AG04450 (cell line): ENCODE measurements at places on chromosomes 3 and 15.

DNA sequence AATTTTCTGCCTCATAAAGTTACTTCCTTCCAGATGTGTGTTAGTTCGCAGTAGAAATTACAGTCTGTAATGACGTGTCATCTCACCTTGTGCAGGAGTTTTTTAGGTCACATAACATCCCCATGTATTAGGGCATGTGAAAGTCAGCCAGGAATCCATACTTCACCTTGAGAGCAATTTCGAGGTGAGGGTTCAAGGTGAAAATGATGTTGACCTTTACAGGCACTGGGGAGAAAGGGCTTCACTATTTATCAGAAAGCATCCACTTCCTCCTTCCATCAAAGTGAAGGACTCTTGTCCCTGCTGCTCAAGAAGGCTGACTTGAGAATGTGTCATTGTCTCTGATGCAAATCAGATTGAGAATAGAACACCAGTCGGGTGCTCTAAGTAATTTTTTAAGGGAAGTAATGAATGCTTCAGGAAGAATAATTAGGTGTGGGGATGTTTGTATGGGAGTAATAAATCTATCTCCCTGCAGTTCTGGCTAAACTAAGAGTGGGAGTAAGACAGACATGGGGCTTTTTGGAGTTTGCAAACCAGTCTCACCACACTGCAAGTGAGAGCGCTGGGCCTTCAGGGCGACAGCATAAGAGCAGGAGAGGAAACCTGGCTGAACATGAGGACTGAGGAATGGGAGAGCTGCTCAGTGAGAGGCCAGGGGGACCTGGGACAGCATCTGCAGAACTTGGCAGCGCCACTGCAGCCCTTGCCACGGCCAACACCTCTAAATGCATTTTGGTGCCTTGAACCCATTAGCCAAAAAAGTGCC lies 85.9 kb upstream of the IL12A start:
- no peak for DNase-seq

- no peak for DNase-seq
Observed at GRCh38 chr3:125594581-125595011, 701 bp downstream of the OSBPL11 start.

DNA sequence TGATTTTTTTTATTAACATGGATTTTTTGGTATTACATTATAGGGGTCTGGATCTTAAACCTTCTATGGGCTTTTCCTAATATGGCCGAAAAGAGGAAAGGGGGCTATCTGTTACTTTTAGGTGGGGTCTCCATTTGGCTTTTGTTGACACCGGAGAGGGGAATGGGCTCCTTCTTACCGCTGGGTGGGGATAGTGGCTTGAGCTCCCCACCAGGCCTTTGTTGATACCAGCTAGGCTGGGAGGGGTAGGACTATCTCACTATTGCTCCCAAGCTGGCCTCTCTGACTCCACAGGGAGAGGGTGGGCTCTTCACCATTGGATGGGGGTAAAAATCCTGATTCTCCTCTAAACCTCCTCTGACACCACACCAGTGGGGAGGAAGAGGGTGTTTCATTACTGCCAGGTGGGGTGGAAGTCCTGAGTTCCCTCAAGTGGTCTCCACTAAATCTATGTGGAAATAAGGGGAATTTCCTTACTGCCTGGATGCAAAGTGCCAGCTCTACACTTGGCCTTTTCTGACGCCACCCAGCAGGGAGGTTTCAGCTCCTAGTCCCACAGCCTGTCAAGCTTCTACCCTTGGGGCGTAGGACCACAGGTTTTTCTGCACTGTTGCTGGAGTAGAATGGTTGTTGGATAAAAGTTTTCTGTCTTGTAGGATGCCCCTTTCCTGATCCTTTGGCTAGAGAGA lies 572.3 kb downstream of the MAGI1 start:
- no peak for DNase-seq

- DNase-seq = no peak
Observed at GRCh38 chr3:73805435-73805834, 180.7 kb upstream of the PDZRN3 start.

- DNase-seq = no peak
Observed at GRCh38 chr3:142027300-142027699, 122.0 kb downstream of the TFDP2 start.

- peak; percentile 8 for DNase-seq
Observed at GRCh38 chr3:15726043-15726442, 71.7 kb downstream of the ANKRD28 start.

GRCh38 chr3:115943579-115943978 lies 320.3 kb downstream of the GAP43 start:
- DNase-seq = no peak

DNA sequence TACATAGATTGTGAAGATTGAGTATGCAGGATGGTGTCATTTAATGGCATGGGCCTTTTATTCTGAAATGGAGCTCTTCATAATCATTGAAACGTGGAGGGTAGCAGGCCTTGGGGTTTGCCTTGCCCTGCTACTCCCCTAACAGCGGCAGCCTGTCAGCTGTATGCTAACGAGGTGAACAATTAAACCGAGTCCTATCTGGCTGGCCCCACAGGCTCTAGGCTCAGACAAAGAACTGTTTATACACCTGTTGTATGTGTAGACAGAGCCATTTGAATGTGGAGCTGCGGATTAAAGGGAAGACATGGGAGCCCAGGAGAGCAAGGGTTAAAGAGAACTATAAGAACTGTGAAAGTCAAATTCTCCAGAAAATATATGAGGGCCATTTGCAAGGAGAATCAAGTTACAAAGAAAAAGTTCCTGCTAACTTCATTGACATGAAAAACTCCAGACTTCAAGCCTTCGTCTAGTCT lies 116.7 kb upstream of the CGNL1 start:
- DNase-seq = no peak

DNA sequence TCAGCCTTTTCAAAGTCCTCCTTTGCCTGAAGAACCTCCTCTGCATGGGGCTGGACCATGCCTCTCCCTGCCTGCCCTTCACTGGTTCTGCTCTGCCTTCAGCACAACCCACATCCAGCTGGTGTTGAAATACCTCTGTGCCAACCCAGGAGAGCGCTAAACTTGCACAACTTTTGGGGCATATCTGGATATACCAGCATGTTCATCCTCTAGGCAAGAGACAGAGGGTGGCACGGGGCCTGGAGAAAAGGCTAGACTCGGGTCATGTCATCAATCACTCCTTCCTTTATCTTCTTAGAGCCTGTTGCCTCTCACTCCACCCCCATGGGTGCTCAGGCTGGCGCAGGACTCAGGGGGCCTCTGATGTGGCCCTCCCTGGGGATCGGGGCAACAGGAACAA lies 4.8 kb downstream of the SEMA4B start:
- no peak for DNase-seq

GRCh38 chr3:42493798-42494151 lies 8.7 kb upstream of the VIPR1 start:
- DNase-seq = no peak

- no peak for DNase-seq
Observed at GRCh38 chr15:98671060-98672008, 23.0 kb downstream of the IGF1R start.

GRCh38 chr15:98689431-98689861 lies 41.1 kb downstream of the IGF1R start:
- no peak for DNase-seq

DNA sequence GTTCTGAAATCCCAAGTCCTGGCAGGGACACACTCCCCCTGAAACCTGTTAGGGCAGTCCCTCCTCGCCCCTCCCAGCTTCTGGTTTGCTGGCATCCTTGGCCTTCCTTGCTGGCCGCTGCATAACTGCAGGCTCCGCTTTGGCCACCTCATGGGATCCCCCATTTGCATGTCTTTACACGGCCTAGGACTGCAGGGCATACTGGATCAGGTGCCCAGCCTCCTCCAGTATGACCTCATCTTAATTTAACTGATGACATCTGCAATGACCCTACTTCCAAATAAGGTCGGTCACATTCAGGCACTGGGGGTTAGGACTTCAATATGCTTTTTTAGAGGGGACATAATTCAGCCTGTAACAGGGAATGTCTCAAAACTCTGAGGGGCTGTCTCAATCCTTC lies 173.3 kb downstream of the RAB11A start:
- no peak for DNase-seq

DNA sequence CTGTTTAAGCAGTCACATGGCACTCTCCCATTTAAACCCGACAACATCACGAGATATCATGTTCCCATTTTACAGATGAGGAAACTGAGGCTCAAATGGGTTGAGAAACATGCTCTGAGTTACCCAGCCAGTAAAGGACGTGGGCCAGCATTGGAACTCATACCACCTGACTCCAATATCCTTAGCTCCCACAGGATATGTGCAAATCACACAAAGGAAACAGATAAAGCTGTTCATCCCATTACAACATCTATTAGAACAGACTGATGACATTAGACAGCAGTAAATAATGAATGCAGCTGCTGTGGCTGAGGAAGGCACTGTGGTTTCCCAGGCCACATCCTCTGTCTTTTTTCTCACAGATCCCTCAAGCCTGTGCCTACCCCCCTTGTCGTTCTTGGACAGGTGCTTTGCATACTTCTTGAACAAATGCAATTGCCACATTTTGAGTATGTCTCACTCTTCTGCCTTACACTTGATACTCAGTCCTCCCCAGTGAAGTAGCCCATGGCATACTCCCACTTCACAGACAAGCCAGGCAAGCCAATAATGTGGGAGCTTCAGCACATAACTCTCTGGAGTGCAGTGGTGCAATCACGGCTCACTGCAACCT lies 17.7 kb downstream of the FRMD4B start:
- DNase-seq = no peak

DNA sequence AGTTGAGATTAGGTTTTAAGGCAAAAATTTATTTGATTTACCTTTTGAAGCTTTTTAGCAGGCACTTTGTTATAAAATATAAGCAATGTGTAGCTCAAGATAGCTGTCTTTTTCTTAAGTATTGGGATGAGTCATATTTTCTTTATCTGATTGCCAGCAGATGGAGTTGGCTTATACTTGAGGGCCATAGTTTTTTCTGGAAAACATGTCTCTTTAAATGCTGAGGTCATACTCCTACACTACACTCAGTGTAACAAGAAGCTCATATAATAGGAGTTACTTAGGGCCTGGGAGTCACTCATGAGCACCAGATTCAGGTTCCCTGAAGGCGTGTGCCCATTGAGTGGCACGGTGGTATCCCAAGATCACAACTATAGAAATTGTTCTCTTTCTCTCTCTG lies 579.8 kb downstream of the EDEM1 start:
- DNase-seq = no peak

- no peak for DNase-seq
Observed at GRCh38 chr3:87025661-87026645, 35.0 kb upstream of the VGLL3 start.

- no peak for DNase-seq
Observed at GRCh38 chr15:68051109-68051508, 3.0 kb upstream of the PIAS1 start.

DNA sequence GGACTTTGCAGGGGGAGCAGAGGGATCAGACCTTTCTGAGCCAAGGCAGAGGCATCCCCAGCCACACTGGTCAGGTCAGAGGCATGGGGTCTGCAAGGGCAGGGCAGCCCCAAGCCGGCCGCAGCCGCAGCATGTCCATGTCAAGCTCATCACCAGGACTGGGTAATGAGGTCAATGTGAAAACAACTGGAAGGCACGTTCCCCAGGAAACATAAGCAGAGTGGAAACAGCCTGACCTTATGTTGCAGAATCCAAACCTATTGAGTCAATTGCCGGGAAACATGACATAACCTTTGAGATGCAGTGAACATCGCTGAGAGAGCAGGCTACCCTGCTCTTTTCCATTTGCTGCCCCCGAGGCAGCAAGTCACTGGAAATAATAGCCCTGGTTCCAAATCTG lies 315.1 kb upstream of the IGF1R start:
- DNase-seq = no peak

GRCh38 chr15:25067725-25068309 lies 113.0 kb downstream of the SNRPN start:
- DNase-seq = no peak

DNA sequence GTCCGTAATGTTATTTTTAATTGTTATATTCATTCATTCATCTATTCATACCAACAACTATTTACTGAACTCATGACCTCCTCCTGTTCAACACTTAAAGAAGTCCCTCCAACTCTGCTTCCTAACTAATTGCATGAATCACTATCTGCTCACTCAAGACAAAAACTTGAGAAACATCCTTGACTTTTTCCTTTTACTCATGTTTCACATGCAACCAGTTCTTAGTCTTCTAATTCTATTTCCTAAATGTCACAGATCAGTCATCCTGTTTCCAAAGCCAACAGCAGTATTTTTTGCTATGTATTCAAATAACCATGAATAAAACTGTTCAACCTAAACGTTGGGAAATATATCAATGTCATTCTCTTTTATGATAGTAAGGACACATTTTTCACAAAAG lies 124.6 kb upstream of the GBE1 start:
- DNase-seq = no peak

DNA sequence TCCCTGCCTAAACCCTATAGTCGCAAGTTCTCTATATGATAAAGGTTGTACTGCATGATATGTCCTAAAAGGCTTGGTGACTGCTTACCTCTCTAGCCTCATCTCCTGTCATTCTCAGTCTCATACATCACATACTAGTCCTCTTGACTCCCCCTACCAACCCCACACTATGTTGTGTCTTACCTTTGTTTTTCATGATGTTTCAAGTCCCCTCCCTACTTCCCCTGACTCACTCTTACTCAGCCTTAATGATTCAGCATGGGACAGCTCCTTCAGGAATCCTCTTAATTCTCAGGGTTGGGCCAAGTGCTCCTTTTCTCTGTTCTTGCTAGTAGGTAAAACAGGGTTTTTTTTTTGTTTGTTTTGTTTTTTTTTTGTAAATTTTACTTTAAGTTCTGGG lies 49.6 kb downstream of the SLMAP start:
- peak; percentile 20 for DNase-seq
